ENCODE measurements at places on chromosomes 11 and 22.

- DNase-seq: no peak
These were observed 1062.3 kb downstream of the DLG2 start for GRCh38 chr11:84564867-84565184.

DNA sequence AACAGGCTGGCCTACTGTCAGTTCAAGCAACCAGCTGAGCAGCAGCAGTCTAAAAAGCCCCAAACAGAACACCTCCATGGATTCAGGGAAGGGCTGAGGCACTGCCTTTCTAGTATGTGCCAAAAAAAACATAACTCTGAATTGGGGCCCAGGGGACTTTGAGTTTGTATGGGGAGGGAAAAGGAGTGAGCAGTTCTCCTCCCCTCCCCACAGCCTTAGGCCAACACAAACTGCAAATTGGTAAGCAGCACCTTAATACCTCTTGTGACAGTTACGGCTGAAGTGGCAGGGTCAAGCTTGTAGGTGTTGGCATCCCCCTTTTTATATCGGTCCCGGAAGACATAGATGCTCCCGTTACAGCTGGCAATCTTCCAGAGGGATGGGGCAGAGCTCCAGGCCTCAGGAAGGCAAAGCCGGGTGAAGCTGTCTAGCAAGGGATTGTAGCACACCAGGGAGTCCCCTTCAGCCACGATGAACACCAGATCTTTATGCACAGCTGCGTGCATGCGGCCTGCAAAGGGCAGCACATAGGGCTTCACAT, 6.0 kb downstream of the KBTBD4 start:
- DNase-seq: no peak

GRCh38 chr22:19098157-19098556, 24.1 kb downstream of the DGCR2 start:
- DNase-seq: no peak

GRCh38 chr11:91795139-91795887, 429.3 kb upstream of the FAT3 start:
- DNase-seq: no peak

All from caudate nucleus (tissue), 63 donors.